GM12892 (cell line): ENCODE measurements at places on chromosomes 12 and 14.

- no peak for DNase-seq
Observed at GRCh38 chr14:54570047-54570446, 3.1 kb downstream of the SAMD4A start.

GRCh38 chr14:88281447-88281846, 41.6 kb downstream of the KCNK10 start:
- DNase-seq: no peak

GRCh38 chr14:92670160-92670559, 78.3 kb downstream of the LGMN start:
- DNase-seq: no peak

- no peak for DNase-seq
Observed at GRCh38 chr12:113504917-113505316, 33.2 kb upstream of the LHX5 start.

GRCh38 chr12:45122768-45123380, 72.0 kb upstream of the DBX2 start:
- no peak for DNase-seq

- DNase-seq: no peak
Observed at GRCh38 chr12:43277651-43278540, 274.1 kb downstream of the ADAMTS20 start.

GRCh38 chr12:56661560-56661959, 15.8 kb upstream of the ATP5F1B start:
- no peak for DNase-seq
